WTC11 (cell line): ENCODE measurements at places on chromosomes 2 and 18. TPM values are rescaled to one million over a fixed set of nuclear protein-coding genes. Genes with fewer than 3 reads are reported as not detected.
A peak's percentile ranks its signal among the peaks of the same experiment; 100 is the strongest.

- no peak for DNase-seq
Observed at GRCh38 chr2:9300214-9300613, 93.6 kb downstream of the ASAP2 start.

- DNase-seq: no peak
Observed at GRCh38 chr18:55047546-55047945, 88.3 kb upstream of the CCDC68 start.

DNA sequence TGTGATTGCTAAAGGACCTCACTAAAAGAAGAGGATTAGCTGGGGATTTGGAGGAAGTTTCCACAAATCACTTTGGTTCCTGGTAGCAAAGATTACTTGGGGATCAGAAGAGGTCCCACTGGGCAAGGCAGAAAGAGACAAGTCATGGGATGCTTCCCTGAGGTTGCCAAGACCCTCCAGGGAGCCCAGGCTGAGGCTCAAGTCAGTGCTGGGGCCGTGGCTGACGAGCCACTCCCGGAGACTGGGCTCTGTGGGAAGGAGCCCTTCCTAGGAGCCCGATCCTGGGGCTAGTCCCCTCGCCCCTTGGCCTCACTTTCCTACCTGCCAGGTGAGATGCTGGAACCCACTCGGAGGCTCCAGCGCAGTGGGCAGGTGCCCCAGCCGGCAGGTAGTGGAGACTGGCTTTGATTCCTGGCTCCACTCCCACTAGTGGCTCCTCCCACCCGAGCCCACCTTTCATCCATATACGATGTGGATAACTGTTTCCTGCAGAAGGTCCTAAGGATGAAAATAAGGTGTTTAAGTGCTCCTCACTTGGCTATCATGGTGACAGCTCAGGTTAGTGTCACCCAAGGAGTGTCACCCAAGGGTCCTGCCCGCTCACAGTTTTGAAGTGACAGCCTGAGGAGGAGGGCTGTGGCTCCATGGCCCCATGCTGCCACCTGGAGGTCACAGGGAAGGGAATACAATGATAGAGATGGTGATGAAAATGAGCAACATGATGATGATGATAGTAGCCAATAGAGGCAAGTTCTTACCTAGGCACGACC is 100.5 kb downstream of the CAPN13 start:
- DNase-seq: peak; percentile 68

GRCh38 chr2:54347622-54348021 is 91.6 kb upstream of the TSPYL6 start:
- peak; percentile 18 for DNase-seq

- DNase-seq: no peak
Observed at GRCh38 chr18:44107187-44107586, 573.5 kb upstream of the SETBP1 start.

DNA sequence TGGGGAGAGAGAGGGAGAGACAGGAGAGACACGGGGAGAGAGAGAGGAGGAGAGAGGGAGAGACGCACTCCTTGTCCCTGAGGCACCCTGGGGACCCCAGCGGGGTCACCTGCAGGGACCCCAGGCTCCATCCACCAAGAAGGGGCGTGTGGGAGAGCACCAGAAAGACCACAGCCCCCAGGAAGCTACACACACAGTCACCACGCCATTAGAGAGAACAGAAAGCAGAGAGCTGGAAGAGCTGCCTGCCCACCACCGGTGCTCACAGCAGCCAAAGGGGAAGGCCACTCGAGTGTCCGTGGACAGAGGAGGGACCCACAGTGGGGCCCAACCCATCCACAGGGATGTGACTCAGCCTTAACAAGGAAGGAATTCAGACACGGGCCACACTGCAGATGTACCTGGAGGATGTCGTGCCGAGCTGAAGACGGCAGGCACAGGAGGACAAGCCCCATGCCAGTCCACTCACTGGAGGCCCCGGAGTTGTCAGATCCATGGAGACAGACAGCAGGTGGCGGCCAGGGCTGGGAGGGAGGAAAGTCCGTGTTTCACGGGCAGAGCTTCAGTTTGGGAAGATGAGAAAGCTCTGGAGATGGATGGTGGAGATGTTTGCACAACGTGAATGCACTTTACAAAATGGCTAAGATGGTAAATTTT is 11.5 kb upstream of the NFATC1 start:
- DNase-seq: no peak

GRCh38 chr18:8835521-8835953 is 130.2 kb downstream of the MTCL1 start:
- no peak for DNase-seq

DNA sequence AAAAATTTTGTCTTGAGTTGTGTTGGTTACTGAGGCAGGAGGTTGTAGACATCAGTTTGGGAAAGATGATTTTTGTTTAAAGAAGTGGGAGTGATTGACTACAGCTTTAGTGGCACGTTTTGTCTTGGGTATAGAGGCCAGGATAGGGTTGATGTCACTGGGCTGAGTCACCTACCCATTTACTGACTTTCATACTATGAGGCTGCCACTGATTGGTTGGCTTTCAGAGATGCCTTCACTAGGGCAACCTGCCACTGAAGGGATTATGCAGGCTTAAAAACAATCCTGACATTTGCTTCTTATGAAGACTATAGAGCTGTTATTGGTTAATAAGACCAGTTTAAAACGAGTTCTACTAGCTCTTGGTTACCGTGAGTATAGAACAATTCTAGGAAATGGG is 479.1 kb downstream of the SOX11 start:
- DNase-seq: no peak

STPG4 gene
- not detected in 3 replicates for total RNA-seq

PXDN gene
- 146 to 166 TPM (median 157 TPM) in 3 replicates for total RNA-seq

ERBB4 gene
- 1.6 to 1.8 TPM (median 1.6 TPM) in 3 replicates for total RNA-seq
